Non-pigmented ciliary epithelial cell (primary cell): ENCODE measurements at places on chromosomes 1 and 21.

DNA sequence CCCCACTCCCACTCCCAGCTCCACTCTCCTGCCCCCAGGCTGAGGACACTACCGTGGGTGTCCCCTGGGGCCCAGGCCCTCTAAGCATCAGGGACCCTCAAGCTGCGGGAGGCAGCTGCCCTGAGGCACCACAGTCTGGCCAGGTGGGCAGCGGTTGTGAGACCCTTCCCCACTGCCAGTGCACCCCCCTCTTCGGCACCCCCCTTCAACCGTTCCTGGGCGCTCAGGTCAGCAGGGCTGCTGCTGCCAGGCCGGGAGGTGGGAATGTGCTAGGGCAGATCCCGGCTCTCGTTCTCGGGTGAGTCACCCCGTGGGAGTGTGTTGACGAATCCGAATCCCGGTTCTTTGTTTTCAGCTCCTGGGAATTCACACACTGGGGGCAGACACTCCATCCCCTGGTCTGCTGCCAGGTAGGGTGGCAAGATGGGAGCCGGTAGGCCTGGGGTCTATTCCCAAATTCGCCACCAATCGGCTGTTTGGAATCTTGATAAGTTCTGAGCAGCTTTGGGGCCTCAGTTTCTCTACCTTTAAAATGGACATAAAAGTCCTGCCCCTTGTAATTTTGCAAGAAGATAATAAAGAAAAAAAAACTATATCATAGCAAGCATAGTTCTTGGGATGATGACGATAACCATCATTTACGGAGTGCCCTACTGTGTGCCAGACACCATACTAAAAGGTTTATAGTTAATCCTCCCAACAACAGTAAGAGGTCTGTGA is 28.5 kb upstream of the CASZ1 start:
- DNase-seq: peak; percentile 34

DNA sequence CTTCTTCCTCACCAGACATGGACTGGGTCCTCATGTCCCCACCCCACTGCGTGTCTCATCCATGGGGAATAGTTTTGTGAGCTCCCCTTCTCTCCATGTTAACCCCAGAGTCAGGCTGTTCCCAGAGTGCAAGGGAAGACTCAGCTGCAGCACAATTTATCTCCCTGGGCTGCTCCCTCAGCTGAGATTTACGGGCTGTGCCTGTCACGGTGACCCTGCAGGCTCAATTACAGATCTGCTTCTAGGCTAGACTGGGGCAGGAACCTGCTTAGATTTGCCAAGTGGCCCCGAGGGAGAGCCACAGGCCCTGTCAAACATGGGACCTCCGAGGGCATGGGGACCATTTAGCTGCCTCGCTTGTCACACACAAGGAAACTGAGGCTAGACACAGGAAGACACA is 37.8 kb downstream of the CDCP2 start:
- no peak for DNase-seq

GRCh38 chr1:181504399-181504842 is 21.1 kb downstream of the CACNA1E start:
- no peak for DNase-seq

GRCh38 chr21:28737674-28738419 is 254.8 kb downstream of the LTN1 start:
- DNase-seq: no peak

DNA sequence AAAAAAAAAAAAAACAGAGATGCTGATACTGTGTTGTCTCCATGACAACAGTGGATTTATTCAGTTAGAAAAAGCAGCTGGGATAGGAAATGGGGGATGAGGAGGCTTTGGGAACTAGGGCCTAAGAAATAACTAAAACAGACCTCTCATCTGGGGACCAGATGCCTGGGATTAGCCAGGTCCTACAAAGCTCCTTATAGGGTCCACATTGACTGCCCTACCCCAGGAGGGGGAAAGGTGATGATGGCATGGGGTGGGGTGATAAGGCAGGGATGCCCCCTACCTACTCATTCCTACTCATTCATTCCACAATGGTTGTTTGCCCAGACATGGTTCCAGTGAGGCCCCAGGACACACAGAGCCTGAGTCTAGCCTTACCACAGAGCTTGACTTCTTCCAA is 131.2 kb downstream of the PLXNA2 start:
- no peak for DNase-seq

GRCh38 chr1:248730507-248731335 is 24.8 kb downstream of the LYPD8 start:
- DNase-seq: no peak

DNA sequence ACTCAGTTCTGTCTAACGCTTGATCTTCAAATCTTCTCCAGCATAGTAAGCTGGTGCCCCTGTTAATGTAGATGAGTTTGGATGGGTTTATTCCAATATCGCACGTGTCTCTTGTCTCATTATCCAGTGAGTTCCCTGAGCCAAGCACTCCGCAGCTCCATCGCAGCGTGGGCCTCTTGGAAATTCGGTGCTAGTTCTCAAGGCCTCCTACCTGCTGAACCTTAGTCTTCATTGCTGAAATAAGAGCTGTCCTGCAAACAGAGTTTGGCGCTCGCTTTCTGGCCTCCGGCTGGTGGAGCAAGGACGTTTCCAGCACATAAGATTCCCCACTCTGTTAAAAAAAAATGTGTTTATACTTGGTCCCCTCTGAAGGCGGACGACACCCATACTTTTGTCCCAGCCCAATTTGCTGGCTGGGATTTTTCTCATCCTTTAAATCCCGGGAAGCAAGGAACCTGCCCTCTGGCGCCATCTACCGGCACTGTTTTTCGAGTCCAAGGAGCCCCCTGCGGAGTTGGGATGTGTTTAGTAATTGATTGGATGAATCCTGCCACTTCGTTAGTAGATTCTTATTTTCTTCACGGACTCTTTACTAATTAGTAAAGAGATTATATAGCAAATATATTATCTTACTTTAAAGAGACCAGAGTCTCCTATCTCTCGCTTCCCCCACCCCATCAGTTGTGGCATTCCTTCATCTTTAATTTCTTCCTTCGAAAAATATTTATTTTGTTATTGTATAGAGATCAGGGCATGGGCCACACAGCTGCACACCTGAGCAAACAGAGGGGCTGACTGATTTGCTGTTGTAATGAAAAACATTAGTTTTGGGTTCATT is 14.7 kb downstream of the JUN start:
- DNase-seq: no peak

DNA sequence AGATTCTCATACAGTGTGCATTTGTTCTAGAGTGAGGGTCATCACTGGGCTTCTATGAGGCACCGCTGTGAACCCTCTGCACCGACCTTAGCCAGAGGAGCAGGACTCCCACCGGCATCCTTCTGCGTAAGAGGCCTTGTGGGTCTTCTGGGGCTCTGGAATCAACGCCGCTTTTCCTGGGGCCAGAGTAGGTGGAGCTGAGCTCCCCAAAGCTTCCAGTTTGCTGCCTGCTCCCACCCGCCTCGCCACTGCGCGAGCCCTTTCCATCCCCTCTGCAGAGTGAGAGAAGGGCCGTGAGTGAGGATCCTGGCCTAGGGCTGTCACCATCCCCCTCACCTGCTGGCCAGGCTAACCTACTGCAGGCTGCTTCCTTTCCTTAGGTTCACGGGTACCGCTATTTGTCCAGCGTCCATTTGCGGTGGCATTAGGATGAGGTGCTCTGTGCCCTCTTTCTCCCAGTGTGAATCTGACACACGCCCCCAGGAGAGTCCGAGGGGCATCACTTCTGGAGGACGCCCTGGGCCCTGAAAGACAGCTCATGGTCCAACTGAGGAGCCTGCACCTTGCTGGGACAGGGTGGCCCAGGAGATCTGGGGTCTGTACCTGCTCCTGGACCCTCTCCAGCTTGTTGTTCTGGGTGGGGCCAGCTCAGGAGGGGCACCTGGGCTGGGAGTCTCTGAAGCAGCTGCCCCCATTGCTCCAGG is 36.2 kb downstream of the UMODL1 start:
- no peak for DNase-seq

DNA sequence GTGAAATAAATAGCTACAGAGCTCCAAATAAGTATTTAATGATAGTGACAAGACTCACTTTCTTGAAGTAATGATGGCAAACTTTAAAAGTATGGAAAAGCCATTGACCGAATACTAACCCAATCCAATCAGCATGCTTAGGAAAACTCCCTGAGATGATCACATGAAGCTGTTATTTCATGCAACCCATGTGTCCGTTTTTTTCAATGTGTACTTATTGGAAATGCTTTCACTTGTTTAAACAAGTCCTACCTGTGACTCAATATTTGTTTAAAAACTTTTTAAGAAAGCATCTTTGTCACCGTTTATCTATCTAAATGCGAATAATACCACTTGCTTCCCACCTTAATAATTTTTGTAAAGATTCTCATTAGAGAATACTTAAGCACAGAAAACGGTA is 185.8 kb downstream of the NRIP1 start:
- no peak for DNase-seq

DNA sequence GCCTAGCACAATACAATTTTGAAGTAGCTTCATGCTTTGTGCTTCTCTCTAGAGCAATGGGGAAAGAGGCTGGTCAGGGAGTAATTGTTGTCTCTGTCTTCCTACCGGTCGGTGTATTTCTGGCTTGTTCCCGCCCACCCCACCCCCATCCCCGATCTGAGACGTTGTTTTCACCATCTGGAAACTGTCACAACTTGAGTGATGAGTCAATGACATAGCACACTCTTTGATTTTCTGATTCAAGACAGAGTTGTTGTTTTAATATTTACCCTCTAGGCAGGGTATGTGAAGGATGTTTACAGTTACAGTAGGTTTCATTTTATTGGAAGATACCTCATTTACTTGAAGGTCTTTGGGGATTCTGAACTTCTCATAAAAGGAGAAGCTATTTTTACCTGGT is 7.0 kb downstream of the IL12RB2 start:
- no peak for DNase-seq

DNA sequence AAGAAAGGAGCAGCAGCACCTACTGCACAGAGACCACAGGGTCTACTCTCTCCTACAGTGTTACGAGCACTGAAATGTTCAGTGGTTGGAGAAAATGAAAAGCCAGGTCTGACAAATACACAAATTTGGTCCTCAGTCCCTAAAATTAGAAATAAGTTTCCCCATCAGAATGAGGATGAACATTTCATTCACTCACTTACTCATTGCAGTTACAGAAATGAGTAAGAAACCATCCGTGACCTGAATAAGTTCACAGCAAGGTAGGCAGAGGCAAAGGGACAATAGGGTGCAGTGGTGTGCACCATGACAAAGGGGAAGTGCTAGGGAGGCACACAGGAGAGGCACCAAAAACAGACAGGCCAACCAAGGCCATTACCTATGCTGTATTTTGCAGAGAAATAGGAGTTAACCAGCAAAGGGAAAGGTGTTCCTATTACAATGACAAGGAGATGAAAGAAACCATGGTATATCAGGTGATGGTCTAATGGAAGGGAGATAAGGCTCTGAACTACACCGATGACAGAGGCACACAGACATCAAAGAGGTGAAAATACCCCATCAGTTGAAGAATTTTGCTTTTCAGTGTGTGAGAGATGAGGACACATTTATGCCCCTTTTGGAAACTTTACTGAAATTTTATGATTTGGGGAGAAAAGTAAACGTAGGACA is 29.4 kb downstream of the VAV3 start:
- DNase-seq: no peak

GRCh38 chr1:47940779-47941178 is 56.4 kb downstream of the TRABD2B start:
- DNase-seq: peak; percentile 15

GRCh38 chr1:174815474-174815908 is 184.3 kb upstream of the CACYBP start:
- no peak for DNase-seq

GRCh38 chr1:86775395-86775794 is 71.0 kb downstream of the SH3GLB1 start:
- no peak for DNase-seq

GRCh38 chr1:94821636-94822305 is 1.6 kb downstream of the SLC44A3 start:
- DNase-seq: no peak

DNA sequence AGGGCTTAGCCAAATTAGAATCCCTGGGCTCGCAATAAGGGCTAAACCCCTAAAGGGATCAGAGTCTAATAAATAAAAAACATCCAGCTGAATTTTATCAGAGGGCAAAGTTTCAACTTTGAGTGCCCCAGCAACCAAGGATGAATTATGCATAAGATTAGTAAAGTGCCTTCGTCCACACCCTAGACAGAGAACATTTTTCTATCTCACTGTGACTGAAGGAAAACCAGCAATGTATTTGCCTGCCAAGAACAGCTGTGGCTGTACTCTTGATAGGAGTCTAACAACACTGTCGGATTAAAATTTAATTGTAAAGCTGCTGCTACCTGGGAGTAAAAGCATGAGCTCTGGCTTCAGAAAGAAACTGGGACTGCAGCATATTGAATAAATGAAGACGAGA is 23.3 kb downstream of the WNT2B start:
- DNase-seq: no peak

DNA sequence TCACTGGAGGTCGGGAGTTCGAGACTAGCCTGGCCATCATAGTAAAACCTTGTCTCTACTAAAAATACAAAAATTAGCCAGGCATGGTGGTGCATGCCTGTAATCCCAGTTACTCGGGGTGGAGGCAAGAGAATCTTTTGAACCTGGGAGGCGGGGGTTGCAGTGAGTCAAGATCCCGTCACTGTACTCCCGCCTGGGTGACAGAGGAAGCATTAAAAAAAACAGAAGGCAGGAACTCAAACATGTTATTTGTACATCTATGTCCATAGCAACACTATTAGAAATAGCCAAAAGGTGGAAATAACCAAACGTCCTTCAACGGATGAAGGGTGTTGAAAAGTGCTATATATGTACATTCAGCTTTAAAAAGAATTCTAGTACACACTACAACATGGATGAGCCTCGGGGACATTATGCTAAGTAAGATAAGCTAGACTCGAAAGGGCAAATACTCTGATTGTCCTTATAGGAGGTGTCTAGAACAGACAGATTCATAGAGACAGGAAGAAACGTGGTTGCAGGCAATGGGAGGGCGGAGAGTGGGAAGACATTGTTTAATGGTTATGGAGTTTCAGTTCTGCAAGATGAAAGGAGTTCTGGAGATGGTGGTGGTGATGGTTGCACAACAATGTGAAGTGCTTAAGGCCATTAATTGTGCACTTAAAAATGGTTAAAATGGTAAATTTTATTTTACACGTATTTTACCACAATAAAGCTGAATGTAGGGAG is 19.2 kb downstream of the NLRP3 start:
- no peak for DNase-seq

- peak; percentile 67 for DNase-seq
These were observed 63.7 kb downstream of the MAP10 start for GRCh38 chr1:232868793-232869491.

DNA sequence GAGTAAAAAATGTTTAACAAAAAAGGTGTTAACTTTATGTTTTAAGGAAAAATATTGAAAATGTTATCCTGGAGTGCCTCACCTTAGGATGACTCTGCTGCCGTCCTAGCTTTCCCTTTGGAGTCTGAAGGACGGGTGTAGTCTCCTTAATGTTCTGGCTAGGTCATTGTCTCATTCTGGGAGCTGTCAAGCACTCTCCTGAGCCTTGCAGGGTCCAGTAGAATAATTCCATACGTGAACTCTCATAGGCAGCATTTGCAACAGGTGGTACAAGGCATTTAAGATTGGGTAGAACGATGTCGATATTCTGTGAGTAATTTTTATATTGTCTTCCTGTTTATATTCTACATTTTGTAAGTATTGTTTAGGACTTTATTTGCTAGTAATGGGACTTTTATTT is 283.6 kb upstream of the C1orf105 start:
- DNase-seq: no peak

- DNase-seq: no peak
These were observed 10.2 kb downstream of the UBIAD1 start for GRCh38 chr1:11283151-11283550.

- DNase-seq: no peak
These were observed 47.6 kb upstream of the PPP2R5A start for GRCh38 chr1:212237651-212238050.
